ENCODE measurements at places on chromosomes 1 and 21.

- no peak for DNase-seq
Observed at GRCh38 chr1:240114222-240114621, 22.5 kb downstream of the FMN2 start.

DNA sequence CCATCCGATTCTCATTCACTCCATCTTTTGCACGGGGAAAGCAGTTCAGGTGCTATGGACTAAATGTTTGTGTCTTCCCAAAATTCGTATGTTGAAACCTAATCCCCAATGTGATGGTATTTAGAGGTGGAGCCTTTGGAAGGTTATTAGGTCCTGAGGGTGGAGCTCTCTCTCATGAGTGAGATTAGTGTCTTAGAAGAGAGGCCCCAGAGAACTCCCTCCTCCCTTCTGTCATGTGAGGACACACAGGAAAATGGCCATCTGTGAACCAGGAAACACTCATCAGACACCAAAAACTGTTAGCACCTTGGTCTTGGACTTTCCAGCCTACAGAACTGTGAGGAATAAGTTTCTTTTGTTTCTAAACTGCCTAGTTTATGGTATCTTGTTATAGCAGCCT, 15.8 kb upstream of the CCDC190 start:
- peak; percentile 26 for DNase-seq

DNA sequence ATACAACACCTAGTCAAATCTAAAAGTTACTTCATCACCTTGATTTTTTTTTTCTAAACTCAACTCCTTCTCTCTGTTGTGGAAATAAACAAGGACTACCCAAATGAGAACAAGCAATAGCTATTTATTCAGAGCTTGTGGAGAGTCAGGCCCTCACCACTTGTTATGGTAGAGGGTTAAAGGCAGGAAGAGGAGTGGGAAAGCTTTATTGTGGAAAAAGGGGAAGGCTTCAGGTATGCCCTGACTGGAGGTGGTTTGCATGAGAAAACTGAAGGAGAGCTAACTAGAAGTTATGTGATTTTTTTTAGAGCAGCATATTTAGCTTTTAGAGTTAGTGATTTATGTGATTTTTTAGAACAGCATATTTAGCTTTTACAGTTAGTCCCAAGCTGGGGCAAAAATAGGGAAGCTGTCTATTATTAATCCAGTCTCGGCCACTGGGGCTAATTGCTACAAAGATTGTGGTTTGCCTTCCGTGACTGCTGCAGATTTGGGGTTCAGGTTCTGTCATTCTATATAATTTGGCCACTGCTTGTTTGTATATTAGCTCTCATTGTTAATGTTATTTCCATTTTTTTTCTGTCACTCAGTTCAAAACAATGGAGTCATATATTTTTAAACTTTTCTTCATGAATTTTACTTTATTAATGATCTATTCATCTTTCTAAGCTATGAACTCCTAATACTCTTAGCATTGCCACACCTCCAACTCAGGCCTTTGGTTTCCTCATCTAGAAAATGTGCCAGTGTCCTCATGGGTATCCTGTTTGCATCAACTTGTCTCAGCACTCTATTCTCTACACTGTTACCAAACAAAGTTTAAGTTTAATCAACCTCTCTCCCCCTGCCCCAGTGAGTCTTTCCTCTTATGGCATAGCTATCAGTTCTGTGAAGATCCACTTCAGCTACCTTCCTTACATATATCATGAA, 713.0 kb downstream of the BRINP3 start:
- no peak for DNase-seq

DNA sequence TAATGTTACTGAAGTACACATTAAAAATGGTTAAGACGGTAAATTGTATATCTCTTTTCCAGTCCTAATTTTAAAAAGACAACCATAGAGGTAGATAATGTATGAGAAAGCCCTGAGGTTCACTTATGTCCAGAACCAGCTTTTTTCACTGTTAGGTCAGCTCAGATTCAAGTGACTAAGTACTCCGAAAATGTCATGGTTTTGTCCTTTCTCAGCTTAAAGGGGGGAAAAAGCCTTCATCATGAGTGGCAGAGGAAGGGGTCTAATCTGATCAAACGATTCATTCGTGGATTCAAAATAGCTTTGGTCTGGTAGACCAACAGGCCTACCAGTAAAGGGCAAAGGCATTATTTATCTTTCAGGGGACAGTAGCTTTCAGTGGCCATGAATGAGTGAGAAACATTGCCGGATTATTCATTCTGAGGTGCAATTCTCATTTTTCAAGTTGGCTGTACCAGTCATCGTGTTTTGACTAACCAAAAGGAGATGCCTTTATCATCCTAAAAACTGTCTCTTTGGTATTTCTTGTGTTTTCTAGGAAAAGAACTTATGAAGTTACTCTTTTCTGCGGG, 208.4 kb downstream of the HHIPL2 start:
- DNase-seq, result peak; percentile 50

All from fibroblast of skin of back (primary cell).